ENCODE measurements at places on chromosomes 13 and 19.

- no peaks in the 10 kb centered on the region for H3K4me1 ChIP-seq
- H3K36me3 ChIP-seq: no peaks in the 10 kb centered on the region
Measured at GRCh38 chr19:48689449-48689848, 6.3 kb upstream of the FUT2 start.

- no peak overlapping the region for H3K4me3 ChIP-seq
- peaks cover 41% of the 10 kb centered on the region for H3K4me1 ChIP-seq
- H3K27ac ChIP-seq: no peak overlapping the region
- H3K27me3 ChIP-seq: no peaks in the 10 kb centered on the region
- DNase-seq: no peak
- H3K36me3 ChIP-seq: no peaks in the 10 kb centered on the region
Measured at GRCh38 chr13:98175043-98175442, 2.0 kb downstream of the RNF113B start.

DNA sequence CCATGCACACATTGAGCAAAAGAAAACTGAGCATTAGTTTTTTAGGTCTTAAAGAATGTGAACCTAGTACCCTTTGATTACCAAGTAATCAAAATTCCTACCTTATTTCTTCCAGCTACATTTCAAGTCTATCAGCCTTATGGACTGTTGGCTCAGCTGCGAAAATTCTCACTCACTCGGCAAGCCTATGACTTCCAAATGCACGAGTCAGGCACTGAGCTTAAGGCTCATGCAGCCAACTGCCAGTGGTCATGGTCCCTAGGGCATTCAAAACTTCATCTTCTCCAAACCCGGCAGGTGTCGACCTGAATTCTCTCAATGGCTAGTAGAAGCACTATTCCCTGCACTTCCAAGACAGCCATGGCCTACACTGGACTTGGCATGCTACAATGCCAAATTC lies 41.2 kb downstream of the RUBCNL start:
- H3K4me1 ChIP-seq: peaks cover 12% of the 10 kb centered on the region
- H3K27ac ChIP-seq: no peak overlapping the region
- no peak overlapping the region for H3K4me3 ChIP-seq

DNA sequence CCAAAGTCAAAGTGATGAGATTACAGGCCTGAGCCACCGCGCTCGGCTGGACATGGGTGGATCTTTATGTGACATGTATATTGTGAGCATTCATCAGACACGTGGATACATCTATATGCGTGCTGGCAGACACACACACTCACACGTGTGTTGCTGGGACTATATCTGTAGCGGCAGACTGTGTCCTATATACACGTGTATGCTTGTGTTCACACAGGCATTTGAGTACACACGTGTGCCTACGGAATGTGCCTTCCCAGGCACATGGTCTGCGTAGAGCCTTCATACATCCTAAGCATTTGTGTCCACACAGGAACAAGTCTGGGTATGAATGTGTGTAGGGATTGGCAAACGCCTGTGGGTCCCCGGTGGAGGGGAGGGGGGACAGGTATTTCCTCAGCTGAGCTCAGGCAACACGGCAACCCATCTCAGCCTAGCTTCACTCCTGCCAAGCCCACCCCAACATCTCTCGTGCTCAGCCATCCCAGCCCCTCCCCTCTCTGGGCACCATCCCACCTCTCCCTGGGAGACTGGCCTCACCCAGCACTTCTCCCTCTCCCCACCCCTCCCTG lies 2.6 kb downstream of the UNC13A start:
- H3K27me3 ChIP-seq: peaks cover 38% of the 10 kb centered on the region
- DNase-seq: no peak
- H3K36me3 ChIP-seq: no peaks in the 10 kb centered on the region
- no peak overlapping the region for H3K4me3 ChIP-seq
- H3K4me1 ChIP-seq: peaks cover 23% of the 10 kb centered on the region

DNA sequence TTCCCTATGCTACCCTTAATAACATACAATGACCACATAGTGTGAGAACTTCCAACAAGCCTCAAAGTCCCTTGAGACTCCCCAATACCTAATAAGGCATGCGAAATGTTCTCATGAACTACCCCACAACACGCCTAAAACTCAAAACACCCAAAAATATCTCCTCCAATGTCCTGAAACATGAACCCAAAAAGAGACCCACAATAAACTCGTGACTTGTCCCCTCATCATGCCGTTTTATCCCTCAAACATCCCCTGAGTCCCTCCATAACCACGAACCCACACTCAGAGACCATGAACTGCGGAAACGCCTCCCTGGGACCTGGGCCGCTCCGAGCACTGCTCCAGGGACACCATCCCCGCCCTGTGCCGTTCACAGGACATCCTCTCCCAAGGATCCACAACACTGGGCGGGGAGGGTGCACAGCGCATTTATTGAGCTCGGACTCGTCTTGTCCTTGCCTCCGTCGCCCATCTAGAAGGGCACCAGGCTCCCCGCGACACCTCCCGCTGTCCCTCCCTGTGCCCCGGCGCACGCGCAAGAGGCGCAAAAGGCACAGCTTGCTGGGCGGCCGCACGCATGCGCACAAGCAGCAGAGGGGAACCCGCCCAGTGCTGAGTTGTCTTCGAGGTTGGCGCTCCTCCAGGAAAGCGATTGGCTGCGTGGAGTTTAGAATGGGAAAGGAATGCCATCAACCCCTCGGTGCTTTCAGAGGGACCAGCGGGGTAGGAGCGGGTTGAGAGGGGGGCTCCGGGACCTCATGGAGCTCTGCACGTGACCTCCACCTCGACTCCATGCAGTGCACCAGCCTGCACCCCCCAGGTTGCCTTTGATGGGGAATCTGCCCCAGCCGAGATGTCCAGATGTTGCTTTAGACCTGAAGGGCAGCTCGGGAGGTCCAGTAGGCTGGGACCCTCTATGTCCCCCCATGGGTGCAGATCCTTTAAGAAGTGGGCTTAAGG lies 8.8 kb downstream of the FXYD3 start:
- no peaks in the 10 kb centered on the region for H3K27me3 ChIP-seq
- peak overlapping the region; percentile 78 for H3K27ac ChIP-seq
- peak; percentile 95 for DNase-seq
- peak overlapping the region; percentile 47 for H3K4me3 ChIP-seq

DNA sequence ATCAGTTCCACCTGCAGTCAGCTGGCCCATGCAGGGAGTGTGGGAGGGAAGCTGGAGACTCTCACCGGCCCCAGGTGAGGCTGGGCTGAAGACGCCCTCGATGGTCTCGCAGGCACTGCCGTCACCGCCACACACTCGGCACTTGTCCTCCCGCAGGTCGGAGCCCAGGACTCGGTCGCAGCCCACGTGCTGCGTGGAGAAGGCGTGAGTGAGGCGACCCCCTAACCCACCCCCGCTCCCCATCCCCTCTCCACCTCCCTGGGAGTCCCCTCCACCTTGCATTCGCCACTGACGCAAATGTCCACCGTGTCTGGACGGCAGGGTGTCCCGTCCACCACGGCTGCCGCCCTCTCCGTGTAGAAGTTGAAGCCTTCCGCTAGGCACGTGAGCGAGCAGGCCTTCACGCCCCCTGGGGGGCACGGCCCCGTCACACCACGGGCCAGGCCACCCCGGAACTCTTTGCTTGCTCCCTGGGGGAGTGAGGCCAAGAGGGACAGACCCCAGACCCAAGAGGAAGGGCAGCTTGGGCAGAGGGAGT lies 12.0 kb upstream of the MYO1F start:
- no peak overlapping the region for H3K4me3 ChIP-seq
- H3K4me1 ChIP-seq: peaks cover 8% of the 10 kb centered on the region
- no peaks in the 10 kb centered on the region for H3K36me3 ChIP-seq

- no peaks in the 10 kb centered on the region for H3K4me1 ChIP-seq
- no peak overlapping the region for H3K4me3 ChIP-seq
- no peaks in the 10 kb centered on the region for H3K36me3 ChIP-seq
- H3K27ac ChIP-seq: no peak overlapping the region
- no peaks in the 10 kb centered on the region for H3K27me3 ChIP-seq
Measured at GRCh38 chr13:97660594-97661260, 226.8 kb downstream of the RAP2A start.

DNA sequence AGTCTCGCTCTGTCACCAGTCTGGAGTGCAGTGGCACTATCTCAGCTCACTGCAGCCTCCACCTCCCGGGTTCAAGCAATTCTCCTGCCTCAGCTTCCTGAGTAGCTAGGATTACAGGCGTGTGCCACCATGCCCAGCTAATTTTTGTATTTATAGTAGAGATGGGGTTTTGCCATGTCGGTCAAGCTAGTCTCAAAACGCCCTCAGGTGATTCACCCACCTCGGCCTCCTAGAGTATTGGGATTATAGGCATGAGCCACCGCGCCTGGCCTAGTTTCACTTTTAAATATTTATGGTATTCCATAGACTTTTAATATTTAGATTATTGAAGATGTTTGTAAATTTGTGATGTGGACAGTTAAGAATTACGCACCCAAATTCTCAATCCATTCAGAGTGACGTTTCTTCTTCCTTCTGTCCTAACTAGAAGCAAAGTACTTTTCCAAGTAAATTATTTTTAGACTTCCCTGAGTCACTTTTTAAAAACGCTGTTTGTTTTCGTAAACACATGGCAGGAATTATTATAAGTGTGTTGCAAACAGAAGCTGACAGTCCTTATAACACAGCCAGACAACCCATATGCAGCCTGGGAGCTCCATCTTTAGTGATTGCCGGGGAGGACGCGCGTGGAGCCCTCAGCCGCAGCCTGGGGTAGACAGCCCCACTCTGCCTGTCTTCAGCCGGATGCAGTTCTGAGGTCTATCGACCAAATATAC lies 131.7 kb downstream of the ATP11A start:
- peaks cover 4% of the 10 kb centered on the region for H3K4me1 ChIP-seq
- no peaks in the 10 kb centered on the region for H3K27me3 ChIP-seq
- peaks cover 80% of the 10 kb centered on the region for H3K36me3 ChIP-seq
- no peak overlapping the region for H3K4me3 ChIP-seq
- H3K27ac ChIP-seq: no peak overlapping the region

- H3K27me3 ChIP-seq: no peaks in the 10 kb centered on the region
- H3K27ac ChIP-seq: peak overlapping the region; percentile 93
- H3K4me3 ChIP-seq: no peak overlapping the region
Measured at GRCh38 chr19:38653028-38653571, 5.7 kb downstream of the ACTN4 start.

- no peak overlapping the region for H3K4me3 ChIP-seq
- H3K4me1 ChIP-seq: no peaks in the 10 kb centered on the region
- DNase-seq: no peak
- no peaks in the 10 kb centered on the region for H3K36me3 ChIP-seq
- no peak overlapping the region for H3K27ac ChIP-seq
Measured at GRCh38 chr13:75618308-75618707, 17.8 kb upstream of the LMO7 start.

DNA sequence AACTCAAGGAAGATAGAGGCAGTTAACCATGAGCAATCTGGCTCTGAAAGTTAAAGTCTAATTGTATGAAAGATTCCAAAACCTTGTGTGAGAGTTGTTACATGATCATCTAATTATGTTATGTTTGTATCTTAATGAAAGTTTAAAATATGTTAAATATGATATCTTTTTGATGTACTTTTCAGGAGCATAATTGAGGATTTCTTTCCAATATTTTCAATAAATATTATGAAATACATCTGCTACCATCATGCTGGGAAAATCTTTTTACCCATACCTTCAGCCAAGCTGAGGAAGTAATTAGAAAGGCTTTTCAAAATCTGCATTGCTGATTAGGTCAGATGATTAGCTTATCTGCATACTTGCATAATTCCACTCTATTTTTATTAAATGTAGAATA lies 318.4 kb downstream of the KLF12 start:
- no peak overlapping the region for H3K4me3 ChIP-seq
- no peaks in the 10 kb centered on the region for H3K27me3 ChIP-seq
- H3K4me1 ChIP-seq: no peaks in the 10 kb centered on the region
- H3K27ac ChIP-seq: no peak overlapping the region
